ENCODE measurements at places on chromosomes 16 and 17. TPM values are rescaled to one million over a fixed set of nuclear protein-coding genes. Genes with fewer than 3 reads are reported as not detected.

Gene CCP110
- total RNA-seq: 6.4 TPM

Gene PSMB3
- 166 TPM for total RNA-seq

Gene KRT20
- not detected for total RNA-seq

Gene KREMEN2
- total RNA-seq: 3.9 TPM

Gene AIPL1
- total RNA-seq: not detected

Gene BIRC5
- total RNA-seq: 15.0 TPM

Gene NOS2
- 0.54 TPM for total RNA-seq

Gene CRYBA1
- total RNA-seq: not detected

Gene TBC1D3C
- 4.0 TPM for total RNA-seq

Gene CRHR1
- total RNA-seq: 0.86 TPM

Gene COPZ2
- 10.8 TPM for total RNA-seq

Gene KRT25
- not detected for total RNA-seq

Gene CACNG1
- not detected for total RNA-seq

Gene OR4D2
- not detected for total RNA-seq

Gene RRAD
- 51.6 TPM for total RNA-seq

Gene ASPA
- total RNA-seq: not detected

Gene CRISPLD2
- total RNA-seq: 2.7 TPM

Gene TP53TG3
- not detected for total RNA-seq

Gene RANBP10
- total RNA-seq: 7.4 TPM

Gene CNGB1
- total RNA-seq: not detected

Gene COPS3
- 51.1 TPM for total RNA-seq

Gene OR2C1
- not detected for total RNA-seq

Gene GRAPL
- 0.57 TPM for total RNA-seq

Gene KRTAP3-3
- not detected for total RNA-seq

Gene ZNF629
- total RNA-seq: 50.9 TPM

Gene SOST
- 3.2 TPM for total RNA-seq

Gene PRRT2
- 19.7 TPM for total RNA-seq

Gene TPSG1
- total RNA-seq: not detected

Measured in cardiac muscle cell (in vitro differentiated cells and primary cell).